Naive thymus-derived CD8-positive, alpha-beta T cell (primary cell): ENCODE measurements at places on chromosomes 5 and 9.

DNA sequence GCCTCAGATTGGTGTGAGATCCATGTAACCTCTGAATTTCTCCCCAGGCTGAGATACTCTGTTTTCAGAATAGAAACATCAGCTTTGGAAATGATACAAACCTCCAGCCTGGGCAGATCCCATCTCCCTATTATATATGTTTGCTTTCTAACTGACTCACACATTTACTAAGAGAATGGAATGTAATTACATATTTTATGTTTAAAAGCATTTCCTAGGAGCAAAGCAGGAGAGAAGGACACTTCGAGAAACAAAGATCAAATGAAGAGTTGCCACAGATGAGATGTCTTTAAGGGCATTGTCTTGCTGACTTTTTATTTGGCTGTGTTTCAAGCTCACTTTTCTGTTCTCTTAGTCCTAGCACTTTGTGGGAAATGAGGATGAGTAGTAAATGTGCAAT is 96.3 kb downstream of the CDH18 start:
- DNase-seq = no peak

DNA sequence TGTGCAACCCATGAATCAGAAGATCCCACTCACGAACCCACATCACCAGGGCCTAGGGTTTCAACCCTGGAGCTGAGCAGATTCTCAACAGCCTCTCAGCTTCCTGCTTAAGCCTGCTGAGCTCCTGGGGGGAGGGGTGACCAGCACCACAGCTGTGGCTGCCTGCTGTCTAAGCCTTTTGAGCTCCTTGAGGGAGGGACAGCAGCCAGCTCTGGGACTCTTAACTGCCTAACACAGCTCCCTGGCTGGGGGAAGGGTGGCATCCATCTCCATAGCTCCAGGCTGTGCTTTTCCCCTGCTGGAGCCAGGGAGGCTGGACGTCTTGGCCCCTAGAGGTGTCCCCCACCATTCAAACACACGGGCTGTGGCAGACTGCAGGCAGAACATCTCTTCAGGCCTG is 250.3 kb downstream of the DMAC1 start:
- no peak for DNase-seq

- DNase-seq = no peak
These were observed 87.8 kb upstream of the HSPA9 start for GRCh38 chr5:138663009-138663408.

- DNase-seq = no peak
These were observed 265.4 kb downstream of the EDIL3 start for GRCh38 chr5:84119252-84119651.

DNA sequence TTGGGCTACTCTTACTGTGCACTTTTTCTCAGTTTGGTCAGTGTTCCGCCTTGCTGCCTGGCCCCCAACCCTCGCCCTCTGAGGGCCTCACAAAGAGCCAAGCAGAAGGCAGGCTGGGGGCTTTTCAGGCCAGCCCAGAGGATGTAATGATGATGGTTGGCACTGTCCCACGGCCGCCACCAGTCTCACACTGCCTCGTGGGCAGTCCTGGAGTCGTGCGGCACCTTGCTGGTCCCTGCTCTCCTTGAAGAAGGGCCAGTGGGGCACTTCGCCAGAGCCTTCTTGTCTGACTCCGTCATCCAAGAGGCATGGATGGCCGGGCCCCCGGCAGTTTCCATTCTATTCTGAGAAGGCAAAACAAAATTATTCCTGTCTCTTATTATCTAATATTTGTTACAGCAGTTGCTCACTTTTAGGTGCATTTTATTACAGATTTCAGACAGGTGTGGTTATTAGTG is 21.0 kb downstream of the TENT4A start:
- DNase-seq = no peak

DNA sequence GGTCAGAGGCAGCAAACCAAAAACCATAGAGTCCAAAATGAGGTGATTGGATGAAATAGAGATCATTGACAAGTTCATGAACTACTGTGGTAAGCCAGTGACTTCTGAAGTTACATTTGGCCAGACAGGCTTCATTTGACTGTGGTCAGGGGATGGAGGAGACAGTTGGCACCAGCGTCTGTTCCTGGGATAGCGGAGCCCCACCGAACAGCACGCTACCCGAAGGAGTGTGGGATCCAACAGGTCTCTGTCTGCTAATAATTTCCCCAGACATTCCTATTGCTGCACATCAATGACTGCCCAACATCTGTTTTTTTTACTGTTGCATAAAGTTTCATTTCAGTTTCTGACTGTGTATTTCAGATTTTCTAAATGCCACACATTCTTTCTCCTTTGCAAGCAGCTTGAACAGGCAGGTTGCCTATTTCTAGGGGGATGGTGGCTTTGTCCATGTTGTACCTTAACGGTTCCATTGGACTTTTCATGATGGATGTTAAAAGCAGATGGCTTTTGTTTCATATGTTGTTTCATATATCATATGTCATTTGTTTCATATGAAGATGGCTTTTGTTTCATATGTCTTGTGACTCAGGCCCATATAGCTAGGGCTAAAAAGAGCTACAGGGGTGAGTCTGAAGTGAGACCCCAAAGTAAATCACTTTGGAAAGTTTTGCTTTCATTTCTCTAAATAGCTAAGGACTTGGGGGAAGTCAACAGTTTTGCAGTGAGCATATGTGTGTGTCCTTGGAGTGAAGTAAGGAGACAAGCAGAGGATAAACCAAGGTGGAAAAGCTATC is 180.8 kb downstream of the GOLPH3 start:
- no peak for DNase-seq

- DNase-seq = no peak
These were observed 469.0 kb upstream of the MEF2C start for GRCh38 chr5:89351975-89352374.

DNA sequence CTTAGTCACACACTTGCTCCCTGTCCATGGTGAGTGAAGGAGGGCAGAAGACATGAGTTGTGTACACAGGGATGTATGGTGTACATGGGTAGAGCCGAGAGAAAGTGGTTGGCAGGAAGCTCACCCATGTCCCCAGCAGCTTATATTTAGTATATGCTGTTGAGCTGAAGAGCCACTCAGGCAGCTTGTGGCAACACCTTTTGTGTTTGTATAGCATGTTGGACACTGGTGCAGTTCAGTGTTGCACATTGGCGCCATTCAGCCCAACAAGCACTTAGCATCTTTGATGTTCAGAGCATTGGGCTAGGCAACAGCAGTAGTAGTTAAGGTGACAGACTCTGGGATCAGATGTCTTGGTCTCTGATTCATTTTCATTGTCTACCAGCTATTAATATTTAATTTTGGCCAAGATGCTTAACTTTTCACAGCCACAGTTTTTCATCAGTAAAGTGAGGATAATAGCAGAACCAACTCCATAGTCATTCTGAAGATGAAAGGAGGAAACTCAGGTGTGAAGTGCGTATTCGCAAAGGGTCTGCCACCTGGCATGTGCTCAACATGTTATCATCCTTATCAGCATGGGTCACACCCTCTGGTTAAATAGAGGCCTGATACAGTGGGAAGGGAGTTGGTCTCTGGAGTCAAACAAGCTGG is 184.8 kb downstream of the NR3C1 start:
- no peak for DNase-seq
